ENCODE measurements at places on chromosomes 11 and 22.

DNA sequence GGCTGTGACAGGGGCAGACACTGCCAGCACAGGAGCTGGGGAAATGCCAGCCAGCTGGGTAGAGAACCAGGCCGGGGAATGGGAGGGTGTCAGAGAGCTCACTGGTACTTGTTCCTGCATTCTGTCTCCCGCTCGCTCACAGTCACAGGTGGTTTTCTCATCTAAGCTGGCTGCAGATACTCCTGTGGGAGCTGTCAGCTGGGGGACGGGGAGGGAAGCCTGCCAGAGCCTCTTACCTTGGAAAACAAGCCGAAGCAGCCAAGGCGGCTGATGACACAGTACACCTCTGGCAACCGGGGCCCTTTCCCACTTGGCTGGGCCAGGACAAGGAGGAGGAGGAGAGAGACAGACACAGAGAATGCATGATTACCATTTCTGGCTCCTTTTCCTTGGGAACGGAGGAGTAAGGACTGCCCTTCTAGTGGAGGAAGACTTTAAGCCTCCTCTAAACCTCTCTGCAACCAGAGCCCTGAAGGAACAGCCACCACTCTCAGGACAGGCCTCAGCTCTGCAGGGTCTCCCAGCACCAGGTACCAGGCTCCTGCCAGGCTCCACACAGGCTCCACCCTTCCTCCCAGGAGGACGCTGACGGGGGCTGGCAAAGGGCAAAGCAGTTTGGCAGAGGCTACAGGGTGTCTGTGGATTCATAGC is 25.1 kb downstream of the RPL27A start:
- no peak for DNase-seq

DNA sequence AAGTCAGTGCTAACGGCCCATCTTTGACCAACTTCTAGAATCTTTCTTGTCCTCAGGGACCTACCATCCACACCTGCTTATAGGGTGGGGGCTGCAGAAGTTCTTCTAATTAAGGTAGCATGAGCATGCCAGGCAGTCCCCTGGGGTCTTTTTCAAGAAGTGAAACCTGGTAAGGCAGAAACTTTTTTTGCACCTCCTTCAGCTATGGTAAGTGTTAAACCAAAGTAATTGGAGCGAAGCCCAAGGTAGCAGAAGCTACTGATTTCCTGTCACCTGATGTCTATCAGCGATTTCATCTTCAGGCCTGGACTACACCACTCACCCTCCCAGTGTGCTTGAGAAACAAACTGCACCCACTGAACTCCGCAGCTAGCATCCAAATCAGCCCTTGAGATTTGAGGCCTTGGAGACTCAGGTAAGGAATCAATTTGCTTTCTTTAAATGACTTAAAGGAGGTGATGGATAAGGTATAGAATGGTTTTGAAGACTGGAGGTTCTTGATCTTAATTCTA is at the start of gene MS4A1:
MS4A1 (plus strand) TSS at position 317 of the 512 bp plus-strand sequence. CDS start 6,528 bp downstream, outside the sequence.
- DNase-seq: no peak

DNA sequence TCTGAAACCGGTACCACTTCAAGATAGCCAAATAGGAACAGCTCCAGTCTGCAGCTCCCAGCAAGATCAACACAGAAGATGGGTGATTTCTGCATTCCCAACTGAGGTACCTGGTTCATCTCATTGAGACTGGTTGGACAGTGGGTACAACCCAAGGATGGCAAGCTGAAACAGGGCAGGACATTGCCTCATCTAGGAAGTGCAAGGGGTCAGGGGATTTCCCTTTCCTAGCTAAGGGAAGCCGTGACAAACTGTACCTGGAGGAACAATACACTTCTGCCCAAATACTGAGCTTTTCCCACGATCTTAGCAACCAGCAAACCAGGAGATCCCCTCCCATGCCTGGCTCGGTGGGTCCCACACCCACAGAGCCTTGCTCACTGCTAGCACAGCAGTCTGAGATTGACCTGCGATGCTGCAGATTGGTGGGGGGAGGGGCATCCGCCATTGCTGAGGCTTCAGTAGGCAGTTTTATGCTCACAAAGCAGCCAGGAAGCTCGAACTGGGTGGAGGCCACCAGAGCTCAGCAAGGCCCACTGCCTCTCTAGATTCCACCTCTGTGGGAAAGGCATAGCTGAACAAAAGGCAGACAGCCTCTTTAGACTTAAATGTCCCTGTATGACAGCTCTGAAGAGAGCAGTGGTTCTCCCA is 59.9 kb upstream of the C11orf58 start:
- DNase-seq: no peak

DNA sequence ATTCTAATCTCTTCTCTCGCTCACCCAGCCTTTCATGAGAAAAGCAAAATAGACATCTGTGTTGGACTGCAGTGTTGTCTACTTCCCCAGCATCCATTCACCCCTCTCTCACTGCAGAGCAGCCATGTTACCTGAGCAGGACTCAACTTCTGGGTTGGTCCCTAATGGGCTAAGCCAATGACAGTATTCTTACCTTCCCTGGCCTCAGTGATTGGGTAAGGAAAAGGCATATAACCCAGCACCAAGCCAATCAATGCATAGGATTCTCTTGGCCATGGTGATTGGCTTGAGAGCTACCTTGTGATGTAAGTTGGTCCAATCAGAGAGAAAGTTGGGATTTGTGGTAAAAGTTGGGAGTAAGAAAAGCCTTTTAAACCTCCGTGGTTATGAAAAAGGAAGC is 99.8 kb upstream of the NECTIN1 start:
- DNase-seq: no peak

GRCh38 chr11:106197438-106197837 is 120.0 kb downstream of the AASDHPPT start:
- DNase-seq: no peak

GRCh38 chr11:110971140-110971539 is 258.9 kb upstream of the ARHGAP20 start:
- no peak for DNase-seq

DNA sequence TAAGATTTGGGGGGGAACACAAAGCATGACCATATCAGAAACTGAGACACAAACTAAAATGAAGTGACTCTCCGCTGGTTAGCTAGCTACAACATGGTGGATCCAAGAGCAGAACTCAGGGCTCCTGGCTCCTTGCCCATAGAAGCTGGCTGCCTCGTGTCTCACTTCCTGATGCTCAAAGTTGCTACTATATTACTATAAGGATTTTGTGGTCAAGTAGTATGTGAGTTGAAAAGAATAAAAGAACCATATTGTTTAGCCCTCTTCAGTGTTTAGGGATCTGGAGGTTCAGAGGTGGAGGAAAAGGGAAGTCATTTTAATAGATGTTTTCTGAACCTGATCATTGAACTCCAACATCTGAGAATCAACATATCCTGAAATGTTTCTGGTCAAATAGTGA is 16.9 kb upstream of the SIK2 start:
- no peak for DNase-seq

- no peak for DNase-seq
These were observed 3.8 kb upstream of the CPT1A start for GRCh38 chr11:68845351-68846002.

DNA sequence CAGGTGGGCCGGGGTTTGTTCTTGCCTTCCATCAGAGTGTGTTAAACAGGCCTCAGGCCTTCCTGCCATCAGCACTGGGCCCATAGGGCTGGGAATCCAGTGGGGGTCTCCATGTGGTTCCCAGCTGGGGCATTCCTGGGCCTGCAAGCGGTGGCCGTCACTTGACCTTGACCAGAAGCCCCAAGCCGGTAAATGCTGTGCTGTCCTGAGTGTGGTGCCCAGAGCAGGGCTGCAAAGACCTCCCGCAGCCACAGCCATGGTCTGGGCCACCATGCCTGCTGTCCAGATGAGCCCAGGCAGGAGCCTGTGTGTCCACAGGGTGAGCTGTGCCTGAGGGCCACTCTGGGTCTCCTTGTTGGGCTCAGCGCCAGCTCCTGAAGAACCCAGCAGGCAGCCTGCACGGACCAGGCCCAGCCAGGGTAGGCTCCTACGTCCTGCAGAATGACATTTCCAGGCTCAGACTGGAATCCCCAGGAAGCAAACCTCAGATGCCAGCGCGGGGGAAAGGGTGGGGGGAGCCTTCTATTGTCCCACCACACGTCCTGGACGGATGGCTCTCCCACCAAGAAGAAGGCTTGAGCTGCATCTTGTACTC is 117.3 kb downstream of the KCNQ1OT1 start:
- no peak for DNase-seq

DNA sequence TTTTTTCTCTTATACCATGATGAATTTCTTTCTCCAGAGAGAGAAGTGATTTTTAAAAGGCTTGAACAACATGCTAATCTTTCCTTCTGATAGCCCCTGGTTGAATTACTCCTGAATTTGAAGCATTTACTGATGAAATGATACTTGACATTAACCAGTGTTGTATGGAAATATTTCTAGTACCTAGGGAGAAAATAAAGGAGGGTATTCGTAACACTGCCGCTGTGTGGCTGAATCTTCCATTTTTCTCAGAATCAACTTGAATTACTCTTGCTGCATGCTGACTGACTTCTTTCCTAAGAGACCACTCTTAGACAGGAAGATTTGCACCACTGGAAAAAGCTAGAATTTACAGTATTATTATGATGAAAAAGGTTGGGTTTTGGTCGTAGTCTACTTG is 118.3 kb downstream of the FAT3 start:
- no peak for DNase-seq

GRCh38 chr22:41910050-41911000 is 4.5 kb downstream of the SHISA8 start:
- no peak for DNase-seq

GRCh38 chr11:88739524-88739923 is 326.3 kb downstream of the GRM5 start:
- DNase-seq: no peak

GRCh38 chr22:32714458-32715430 is 86.8 kb upstream of the TIMP3 start:
- no peak for DNase-seq

GRCh38 chr11:27041141-27041899 is 705 bp downstream of the BBOX1 start:
- DNase-seq: no peak

GRCh38 chr11:87039371-87039770 is 1.6 kb downstream of the TMEM135 start:
- no peak for DNase-seq

GRCh38 chr11:32072872-32073643 is 17.8 kb upstream of the RCN1 start:
- DNase-seq: no peak

- DNase-seq: no peak
These were observed 10.4 kb downstream of the ADORA2A start for GRCh38 chr22:24437741-24438328.

- DNase-seq: no peak
These were observed at the start of gene NXPE2 for GRCh38 chr11:114678125-114679036. TSS of gene NXPE2 (plus strand) at chr11:114678527. CDS start at chr11:114678576, 49 bp downstream.

DNA sequence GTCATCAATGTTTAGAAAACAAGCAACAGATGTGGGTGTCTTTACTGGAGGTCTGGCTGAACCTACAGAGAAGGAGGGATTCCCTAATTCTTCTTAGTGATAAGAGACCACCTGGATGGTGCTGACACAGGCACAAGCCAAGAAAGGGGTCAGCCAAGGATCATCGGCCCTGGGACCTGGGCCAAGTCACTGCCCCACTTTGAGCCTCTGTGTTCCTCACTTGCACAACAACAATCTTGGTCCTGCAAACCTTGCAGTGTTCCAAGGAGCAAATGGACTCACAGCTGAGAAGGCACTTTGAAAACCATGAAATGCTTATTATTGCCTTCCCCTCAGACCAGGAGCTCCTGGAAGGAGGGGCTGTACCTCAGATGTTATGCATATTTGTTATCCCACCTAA is 7.0 kb upstream of the KCNE3 start:
- DNase-seq: no peak

DNA sequence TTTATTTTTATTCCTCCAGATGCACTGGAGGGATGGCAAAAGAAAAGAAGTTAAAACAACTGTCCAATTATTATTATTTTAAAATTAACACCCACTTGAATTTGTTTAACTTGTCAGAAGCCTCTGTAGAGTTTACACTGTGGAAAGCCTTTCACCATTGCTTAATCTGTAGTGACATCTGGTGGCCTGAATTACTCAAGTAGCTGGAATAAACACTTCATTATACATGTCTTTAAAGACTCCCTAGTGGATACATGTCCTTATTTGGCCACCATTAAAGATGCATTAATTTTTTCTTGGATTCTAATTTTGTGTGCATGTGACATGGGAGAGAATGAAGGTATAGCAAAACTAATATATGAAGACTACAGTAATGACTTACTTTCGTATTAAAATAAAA is 1496.5 kb downstream of the FAM181B start:
- DNase-seq: no peak

DNA sequence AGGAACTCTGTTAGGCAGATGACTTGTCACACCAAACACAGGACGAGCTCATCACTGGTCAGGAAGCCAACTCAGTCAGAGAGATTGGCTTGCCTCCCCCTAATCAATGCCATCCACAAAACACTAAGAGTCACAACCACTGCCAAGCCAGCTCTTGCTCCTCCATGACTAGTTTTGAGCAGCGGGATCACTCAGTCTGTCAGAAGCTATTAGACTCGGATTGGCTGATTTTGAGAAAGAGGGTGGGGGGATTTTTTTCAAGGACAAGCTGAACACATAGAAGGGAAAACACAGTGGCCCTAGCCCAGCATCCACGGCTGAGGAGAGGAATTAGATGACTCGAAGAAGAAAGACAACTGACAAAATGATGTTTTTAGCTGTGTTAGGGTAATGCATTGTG is 55.9 kb downstream of the SEZ6L start:
- no peak for DNase-seq

- DNase-seq: no peak
These were observed 19.1 kb downstream of the PIK3C2A start for GRCh38 chr11:17188675-17189074.

- no peak for DNase-seq
These were observed 436.0 kb downstream of the ETS1 start for GRCh38 chr11:128151338-128151737.

- no peak for DNase-seq
These were observed 22.3 kb downstream of the ARHGAP42 start for GRCh38 chr11:100709233-100709957.

Data from activated gamma-delta T cell (primary cell).